Stimulated activated CD4-positive, alpha-beta T cell treated with anti-CD3 and anti-CD28 coated beads, TNF-alpha, amount 100 ng/mL, for 1 hour (primary cell): ENCODE measurements at places on chromosomes 7 and 10.

- DNase-seq = no peak
These were observed 233.2 kb downstream of the TCERG1L start for GRCh38 chr10:131078131-131078881.

DNA sequence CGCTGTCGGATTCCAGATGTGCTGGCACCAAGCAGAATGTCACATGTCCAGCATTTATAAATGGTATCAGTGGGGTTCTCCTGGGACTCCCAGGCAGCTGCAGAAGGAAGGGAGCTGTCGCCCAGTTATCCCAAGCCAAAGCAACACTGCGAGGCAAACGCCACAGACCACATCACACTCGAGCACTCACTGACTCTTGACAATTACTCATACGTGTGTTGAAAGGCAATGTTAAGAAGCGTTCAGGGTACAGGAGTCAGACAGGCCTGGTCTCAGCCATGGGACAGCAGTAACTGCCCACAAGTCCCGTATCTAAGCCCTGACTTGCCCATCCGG lies 113.4 kb downstream of the DIP2C start:
- no peak for DNase-seq

- DNase-seq = no peak
These were observed 208.5 kb downstream of the EXOC4 start for GRCh38 chr7:133461421-133461820.

DNA sequence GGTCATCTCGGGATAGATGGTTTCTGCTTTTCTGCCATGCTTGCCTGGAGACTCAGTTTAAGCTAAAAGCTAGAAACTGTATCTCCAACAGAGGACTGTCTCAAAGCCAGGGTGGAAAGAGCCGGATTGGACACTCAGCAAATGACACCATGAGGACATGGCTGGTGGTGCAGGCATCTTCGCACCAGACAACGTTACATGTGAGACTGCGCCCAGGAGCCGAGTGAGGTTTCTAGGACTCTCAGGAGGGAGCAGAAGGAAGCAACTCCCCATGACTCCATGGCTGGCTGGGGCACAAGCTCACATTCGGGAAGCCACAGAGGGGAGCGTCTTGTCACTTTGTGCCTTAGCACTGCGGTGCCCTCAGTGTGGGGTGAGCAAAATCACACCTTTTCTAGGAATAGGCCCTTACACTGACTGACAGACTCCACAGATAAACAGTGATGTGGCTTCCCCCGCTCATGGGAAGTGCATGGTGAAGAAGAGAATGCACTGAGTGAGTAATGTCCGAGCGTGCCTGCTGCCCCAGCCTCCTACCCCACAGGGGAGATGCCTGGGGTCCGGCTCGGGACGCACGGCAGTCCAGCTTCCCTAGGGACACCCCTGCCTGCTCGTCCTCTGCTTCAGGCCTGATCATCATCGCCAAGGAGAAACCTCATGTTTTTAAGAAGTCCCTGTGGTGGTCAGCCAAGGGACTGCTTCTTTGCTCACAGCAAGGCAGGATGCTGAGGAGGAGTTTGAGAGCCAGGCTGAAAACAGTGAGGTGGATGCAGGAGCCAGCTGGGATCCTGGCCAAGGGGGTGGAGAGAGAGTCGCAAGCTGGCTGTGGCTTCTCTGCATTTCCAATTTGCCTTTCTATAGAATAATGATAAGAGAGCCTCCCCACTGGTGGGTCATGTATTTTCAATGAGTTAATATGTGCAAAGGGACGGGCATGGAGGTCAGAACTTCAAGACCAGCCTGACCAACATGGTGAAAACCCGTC lies 52.2 kb upstream of the FXYD4 start:
- no peak for DNase-seq

- peak; percentile 12 for DNase-seq
These were observed 157.2 kb upstream of the ZNF92 start for GRCh38 chr7:65216469-65216868.

DNA sequence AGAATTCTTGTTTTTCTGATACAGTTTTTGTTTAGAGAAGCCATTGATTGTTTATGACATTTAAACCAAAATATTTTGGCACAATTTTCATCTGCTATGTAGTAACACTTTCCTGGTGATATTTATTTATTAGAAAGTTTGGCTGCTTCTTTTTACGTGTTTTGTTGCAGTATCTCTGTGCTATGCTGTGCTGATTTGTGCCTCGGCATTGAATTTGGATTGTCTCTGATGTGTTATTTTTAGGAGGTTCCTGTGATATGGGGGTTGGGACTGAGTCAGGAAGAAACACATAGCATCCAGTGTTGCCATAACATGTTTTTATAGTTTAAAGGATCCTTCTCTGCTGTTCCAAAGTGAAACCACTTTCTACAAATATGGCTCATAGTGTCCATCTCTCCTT lies 1197.7 kb upstream of the LRRN3 start:
- no peak for DNase-seq

- DNase-seq = no peak
These were observed 97.3 kb upstream of the SFMBT2 start for GRCh38 chr10:7507887-7508726.

GRCh38 chr10:71720288-71720687 lies 710 bp upstream of the C10orf105 start:
- no peak for DNase-seq

DNA sequence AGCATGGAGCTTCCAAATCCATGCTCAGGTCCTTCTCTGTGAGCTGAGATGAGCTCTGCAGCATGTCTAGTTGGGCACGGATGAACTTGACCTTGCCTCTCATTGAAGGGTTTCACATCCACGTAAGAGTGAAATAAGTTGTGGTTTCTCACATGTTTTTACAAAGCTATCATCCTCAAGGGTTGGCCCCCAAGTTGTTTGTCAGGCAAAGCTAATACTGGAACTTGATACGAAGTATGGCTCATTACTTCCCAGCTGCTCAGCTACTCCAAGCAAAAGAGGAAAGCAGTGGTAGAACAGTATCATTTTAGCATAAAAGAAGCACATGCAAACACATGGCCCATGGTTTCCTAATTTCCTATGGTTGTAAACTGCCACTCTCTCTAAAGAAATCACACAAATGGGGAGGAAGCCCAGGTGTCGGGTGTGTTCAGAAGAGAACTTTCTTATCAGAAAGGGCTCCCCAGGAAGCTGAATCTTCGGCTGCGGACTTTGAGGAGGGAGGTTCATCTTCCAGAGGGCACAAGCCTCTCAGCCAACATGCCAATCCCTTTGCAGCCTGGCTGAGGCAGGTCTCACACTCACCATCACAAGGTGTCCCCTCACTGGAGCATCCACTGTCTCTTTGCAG lies 45.3 kb downstream of the PDLIM1 start:
- no peak for DNase-seq

DNA sequence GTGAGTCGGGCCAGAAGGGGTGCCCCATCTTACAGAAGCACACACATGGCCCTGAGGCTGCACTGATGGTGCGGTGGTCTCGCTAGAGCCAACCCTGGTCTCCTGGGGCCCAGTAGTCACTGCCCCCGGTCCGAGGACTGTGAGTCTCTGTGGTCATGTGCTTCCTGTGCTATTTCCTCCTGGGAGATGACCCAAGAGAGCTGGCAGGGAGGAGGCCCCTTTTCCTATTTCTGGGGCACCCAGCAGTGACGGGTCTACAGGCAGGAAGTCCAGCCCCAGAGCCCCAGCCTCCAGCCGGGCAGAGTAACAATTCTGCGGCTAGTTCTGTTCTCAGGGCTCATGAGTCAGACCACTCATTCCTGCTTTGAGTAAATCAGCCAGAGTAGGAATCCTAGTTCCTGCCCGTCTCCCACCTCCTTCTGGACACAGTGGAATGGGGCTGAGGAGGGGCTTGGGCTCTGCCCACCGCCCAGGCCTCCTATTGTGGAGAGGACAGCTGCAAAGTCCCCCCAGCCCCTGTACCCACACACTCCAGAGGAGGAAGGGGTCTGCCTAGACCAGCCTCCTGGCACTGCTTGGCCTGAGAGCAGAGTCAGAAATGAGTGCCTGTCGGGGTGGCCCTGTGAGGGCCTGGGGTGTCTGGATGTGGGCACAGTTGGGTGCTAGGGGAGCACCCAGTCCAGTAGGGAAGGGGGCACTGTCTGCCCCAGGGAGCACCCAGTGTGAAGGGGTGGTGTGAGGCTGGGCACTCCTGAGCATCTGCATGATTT lies 80.5 kb upstream of the PPIF start:
- DNase-seq = no peak

DNA sequence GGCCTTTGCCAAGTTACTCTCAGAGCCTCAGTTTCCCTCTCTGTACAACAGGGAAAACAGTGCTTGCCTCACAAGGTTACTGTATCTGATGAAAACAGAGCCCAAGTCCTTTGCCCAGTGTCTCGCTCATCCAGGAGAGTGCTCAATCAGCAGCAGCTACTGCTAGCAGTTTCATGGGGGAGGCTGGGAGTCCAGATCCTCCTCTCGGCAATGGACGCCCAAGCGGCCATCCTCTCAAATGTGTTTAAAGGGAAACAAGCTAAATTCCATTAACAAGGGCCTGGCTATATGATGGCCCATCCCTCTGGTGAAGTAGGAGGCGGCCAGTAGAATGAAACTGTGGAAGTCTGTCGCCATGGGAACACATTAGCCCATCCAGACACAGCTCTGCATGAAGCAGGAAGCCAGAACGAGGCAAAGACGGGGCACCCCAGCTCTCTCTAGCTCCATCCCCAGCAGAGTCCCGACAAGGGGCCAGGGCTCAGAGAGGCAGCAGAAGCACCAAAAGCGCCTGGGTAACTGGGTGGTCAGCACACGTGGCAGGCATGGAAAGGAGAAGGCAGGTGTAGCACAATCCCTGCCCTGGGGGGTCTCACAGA lies 35.2 kb downstream of the FAM53B start:
- no peak for DNase-seq

GRCh38 chr7:25215694-25216335 lies 12.5 kb downstream of the NPVF start:
- DNase-seq = no peak

- DNase-seq = no peak
These were observed 148.8 kb downstream of the MAGI2 start for GRCh38 chr7:79304711-79305110.

DNA sequence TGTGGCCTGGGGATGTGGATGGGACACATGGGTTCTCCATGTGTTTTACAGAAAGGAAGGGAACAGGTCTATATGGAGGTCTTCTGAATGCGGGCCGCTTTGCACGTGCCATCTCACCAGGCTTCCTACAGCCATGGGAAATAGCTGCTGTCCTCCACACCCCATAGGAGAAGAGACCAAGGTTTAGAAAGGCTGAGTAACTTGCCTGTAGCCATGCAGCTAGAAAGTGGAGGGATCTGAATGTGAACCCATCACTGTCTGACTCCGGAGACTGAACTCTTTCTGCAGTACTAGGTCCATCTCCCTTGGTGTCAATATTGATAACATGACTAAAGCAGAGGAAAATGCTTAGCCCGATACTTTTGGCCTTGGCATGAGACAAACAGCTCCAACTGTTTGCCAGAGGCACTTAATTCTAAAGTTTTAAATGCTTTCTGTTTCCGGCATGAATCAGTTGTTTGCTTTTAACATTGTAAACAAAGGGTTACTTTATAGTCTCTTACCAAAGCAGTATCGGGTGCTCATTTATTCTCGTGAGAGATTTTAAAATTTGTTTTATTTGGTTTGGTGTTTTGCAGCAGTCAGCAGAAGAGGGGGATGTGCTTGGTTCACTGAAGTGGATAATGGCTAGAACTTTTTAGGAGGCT lies 64.8 kb upstream of the LOXL4 start:
- no peak for DNase-seq

DNA sequence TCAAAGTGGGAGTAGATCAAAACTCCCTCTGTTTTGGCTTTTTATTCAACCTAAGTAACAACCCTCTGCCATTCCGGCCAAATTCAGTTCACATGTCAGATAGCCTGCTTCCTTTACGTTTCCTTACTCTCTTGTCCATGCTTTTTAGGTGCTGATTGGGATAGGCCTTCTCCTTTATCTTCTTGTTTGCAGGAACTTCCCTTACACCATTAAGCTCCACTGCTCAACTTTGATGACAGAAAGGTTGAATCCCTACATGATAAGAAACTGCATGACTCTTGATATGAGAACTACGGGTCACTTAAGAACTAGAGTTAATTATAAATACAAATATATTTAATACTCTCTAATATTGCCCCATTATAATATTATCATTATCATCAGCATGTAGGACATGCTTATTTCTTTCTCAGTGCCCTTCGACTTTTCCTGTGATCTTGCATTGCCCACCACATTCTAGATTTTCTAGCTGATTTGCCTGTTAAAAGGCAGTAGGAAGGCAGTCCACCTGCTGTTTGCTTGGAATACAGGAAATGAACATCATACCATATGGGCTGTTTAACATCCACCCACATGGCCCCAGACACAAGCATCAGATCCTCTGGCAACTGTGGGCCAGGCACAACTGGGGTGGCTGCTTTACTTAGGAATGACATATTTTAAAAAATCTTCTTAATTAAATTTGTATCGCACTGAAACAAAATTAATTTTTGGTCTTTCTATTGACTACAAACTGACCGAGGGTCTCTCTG lies 59.7 kb upstream of the CCDC6 start:
- DNase-seq = no peak

GRCh38 chr7:31702354-31702753 lies 15.3 kb downstream of the PPP1R17 start:
- DNase-seq = no peak

DNA sequence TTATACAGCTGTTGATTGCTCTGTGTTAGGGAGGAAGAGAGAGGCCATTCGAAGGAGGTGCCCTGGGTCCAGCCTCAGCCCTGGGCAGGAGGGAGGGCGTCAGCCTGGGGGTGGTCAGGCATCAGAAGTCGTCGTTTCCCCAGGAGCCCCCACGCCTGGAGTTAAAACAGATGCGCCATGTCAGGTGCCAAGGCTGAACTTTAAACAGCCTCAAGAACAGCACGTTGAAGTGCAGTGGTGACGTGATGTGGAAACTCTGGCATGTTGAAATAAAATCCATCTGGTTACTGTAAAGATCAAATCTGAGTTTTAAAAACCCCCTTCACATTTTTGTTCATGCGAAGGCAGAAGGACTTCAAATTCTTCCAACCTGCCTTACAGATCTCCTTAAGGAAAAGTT lies 128.4 kb upstream of the PPP2R2D start:
- no peak for DNase-seq

- no peak for DNase-seq
These were observed 293.9 kb downstream of the CCDC3 start for GRCh38 chr10:12707461-12708185.

- no peak for DNase-seq
These were observed 142.5 kb upstream of the LRRTM3 start for GRCh38 chr10:66783316-66783715.

DNA sequence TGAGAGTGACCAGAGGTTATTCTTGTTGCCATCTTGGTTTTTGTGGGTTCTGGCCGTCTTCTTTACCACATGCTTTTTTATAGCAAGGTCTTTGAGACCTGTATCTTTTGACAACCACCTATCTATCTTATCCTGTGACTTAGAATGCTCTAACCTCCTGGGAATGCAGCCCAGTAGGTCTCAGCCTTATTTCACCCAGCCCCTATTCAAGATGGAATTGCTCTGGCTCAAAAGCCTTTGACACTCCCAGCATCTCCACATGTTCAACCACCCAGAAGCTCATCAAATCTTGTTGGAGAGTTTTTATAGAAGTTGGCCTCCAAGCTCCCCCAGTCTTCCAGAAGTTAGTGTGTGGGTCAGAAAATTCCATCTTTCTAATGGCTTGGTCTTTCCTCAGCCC lies 464.3 kb upstream of the NRP1 start:
- DNase-seq = no peak

- DNase-seq = no peak
These were observed 9.6 kb downstream of the CCL26 start for GRCh38 chr7:75762350-75762917.

DNA sequence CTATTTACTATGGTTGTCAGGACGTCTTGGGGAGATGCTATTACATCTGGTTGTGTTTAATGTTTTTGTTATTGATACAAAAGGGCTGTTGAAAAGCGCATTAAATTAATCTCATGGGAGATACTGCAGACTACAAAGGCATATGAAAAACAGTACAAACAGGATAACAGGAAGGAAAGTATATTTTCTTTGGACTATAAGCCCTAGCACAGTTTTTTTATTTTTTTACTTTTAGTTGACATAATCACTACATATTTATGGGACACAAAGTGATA lies 341.3 kb downstream of the ARL4A start:
- no peak for DNase-seq
